Endothelial cell (in vitro differentiated cells): ENCODE measurements at places on chromosomes 12 and 14. TPM values are rescaled to one million over a fixed set of nuclear protein-coding genes. Genes with fewer than 3 reads are reported as not detected.

LRP1 gene
- 24.7 TPM for total RNA-seq

RAB5B gene
- 130 TPM for total RNA-seq

NEMF gene
- 55.5 TPM for total RNA-seq

C12orf54 gene
- total RNA-seq, result not detected

RNU4-1 gene
- 6,066 TPM for total RNA-seq

CCDC60 gene
- 1.9 TPM for total RNA-seq

SNX6 gene
- total RNA-seq, result 82.4 TPM

GPR65 gene
- total RNA-seq, result 0.64 TPM

KRT83 gene
- total RNA-seq, result not detected

COA8 gene
- total RNA-seq, result 45.2 TPM

BAZ1A gene
- total RNA-seq, result 27.2 TPM

CPNE6 gene
- total RNA-seq, result not detected

EIF2S1 gene
- total RNA-seq, result 74.2 TPM

DGLUCY gene
- 65.1 TPM for total RNA-seq

SLC8A3 gene
- total RNA-seq, result 0.13 TPM

PPP1R36 gene
- 2.1 TPM for total RNA-seq

- no peak for DNase-seq
These were observed 24.1 kb upstream of the TRIM9 start for GRCh38 chr14:51118993-51119392.

DNA sequence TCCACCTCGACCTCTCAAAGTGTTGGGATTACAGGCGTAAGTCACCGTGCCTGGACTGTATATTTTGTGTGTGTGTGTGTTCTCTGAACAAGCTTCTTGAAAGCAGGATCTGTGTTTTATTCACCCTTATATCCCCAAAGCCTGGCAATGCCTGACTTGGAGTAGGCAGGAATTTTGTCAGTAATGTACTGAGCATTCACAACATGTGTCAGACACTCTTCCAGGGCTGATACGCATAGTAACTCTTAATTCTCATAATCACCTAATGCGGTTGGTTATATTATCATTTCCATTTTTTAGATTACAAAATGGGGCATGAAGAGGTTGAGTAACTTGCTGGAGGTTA lies 50.4 kb upstream of the PLEKHG3 start:
- no peak for DNase-seq

DNA sequence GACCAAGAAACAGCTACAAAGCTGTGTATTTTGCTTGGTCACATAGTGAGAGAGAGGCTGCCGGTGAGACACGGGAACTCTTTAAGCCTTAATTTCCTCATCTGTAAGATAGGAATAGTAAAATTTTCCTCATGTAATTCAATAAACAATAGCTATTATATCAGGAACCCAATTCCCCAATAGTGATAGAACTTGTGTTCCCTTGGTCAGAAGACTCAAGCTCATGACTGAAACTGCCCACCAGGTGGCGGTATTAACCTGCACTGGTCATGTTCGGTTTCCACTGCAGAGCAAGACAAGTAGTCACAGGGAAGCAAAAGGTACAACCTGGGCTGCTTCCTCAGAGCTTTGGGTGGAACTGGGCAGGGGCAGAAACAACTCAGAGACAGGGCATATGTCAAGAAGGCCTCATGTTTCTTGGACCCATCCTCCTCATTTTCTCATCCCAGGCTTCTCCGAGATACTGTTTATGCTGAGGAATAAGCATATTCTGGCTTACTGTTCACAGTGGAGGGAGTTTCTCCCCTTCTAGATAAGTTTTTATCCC lies 4.2 kb upstream of the AJUBA start:
- peak; percentile 88 for DNase-seq

- no peak for DNase-seq
These were observed 32.7 kb downstream of the CCDC175 start for GRCh38 chr14:59543873-59544272.

DNA sequence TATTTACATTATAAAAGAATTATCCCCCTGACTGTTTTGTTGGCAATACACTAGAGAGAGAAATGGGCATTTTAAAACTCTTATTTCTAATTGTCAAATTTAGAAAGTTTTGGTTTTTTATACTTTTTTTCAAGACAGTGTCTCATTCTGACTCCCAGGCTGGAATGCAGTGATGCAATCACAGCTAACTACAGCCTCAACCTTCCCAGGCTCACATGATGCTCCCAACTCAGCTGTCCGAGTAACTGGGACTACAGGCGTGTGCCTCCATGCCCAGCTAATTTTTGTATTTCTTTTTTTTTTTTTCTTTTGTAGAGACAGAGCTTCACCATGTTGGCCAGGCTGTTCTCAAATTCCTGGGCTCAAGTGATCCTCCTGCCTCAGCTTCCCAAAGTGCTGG lies 8.3 kb upstream of the OR11H6 start:
- no peak for DNase-seq

DNA sequence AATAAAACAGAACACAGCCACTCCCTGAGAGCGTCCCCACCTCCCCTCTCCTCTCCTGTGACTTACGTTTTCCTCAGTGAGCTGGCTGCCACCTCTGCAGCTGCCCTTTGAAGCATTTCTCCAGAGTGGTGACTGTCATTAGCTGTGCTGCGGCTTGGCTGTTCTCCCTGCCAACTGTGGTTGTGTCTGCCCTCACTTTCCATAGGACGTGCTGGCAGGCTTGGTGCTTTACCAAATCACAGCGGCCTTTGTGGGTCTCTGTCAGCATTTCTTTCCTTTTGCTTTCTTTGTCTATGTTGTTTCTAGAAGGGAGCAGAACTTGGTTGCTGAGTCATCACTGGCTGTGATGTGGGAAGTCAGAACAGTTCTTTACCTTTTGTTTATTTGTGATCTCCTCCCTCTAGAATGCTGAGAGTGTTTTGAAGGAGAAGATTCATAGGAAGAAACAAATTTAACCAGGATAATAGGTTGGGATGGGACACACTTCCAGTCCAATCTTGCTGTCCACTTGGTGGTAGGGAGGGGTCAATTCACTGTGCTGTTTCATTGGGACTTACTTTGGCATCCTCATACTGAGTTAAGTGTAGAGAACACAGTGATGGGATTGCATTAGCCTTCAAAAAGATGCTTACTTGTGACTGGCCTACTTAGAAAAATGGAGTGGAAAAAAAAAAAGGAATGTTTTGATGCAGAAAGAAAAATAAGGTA lies 88.2 kb downstream of the TMX1 start:
- DNase-seq, result no peak

DNA sequence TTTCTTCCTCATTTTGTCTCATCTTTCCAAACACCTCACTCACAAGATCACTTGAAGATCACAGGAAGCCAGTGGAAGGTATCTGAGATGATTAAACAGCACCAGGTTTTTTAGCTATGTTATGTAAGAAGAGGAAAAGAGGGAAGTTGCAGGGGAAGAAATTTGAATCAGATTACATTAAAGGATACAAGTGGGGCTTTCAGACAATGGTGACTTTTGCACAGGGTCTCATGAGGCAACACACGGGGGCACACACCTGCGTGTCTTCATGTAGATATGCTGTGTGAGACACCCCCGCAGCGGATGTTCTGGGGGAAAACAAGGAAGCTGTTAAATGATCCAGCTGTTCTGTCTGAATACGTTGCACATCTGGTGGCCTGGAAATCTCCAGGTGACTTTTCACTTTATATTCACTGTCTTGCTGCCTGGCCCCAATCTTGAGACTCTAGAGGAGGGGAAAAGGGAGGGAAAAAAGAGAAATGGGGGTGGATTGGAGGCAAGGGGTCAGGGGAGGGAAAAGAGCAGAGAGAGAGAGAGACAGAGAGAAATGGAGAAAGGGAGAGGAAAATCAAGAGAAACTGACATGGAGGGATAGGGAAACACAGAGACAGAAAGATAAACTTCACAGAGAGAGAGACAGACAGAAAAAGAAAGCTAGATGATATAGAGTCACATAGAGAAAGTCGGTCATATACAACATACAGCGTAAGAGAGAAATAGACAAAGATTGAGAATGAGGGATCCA lies 36.3 kb upstream of the PPP1CC start:
- DNase-seq, result no peak

DNA sequence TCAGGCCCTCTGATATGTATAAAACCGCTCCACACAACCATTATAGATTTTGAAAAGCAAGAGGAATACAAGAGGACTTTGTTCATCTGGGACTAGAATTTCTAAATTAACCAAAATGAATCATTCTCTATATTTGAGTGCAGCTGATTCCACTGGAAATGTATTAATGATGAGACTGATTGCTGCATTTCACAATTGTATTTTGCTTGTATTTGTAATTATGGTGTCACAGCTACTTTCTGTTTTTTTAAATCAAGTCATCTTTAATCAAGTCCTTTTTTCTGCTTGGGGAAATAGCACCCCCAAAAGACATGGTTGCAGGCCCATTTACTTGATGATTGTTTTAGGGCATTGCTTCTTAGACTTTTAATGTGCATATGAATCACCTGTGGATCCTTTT lies 162.4 kb downstream of the KICS2 start:
- DNase-seq, result no peak

- no peak for DNase-seq
These were observed 33.0 kb upstream of the OVCH1 start for GRCh38 chr12:29530436-29530835.

DNA sequence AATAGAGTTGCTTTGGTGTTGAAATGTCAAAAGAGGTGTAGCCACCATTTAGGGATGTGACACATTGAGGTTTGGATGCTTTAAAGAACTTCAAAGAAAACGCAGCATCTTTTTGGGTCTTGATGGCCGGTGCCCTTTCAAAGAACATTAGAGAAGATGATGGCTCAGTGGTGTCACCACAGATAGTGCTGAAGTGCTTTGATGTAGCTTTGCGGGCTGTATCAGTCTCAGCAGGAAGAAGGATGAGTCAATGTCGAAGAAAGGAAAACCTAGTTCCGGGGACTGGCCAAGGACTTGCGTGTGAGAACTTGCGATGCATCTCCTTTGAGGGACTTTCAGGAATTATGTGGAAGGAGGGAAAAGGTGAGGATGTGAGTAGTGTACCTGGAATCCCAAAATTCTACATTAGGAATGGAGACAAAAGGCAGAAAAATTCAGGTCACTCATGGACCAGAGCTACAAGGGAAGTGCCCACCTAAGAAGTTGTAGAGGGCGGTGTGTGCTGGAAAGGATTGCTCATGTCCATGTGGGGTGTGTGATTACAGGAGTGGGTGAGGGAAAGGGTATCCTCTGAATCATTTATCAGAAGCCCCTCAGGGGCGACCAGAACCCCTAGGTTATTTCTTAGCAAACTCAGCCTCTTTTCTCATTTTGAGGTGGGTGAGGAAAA lies 39.7 kb upstream of the GZMB start:
- DNase-seq, result no peak

DNA sequence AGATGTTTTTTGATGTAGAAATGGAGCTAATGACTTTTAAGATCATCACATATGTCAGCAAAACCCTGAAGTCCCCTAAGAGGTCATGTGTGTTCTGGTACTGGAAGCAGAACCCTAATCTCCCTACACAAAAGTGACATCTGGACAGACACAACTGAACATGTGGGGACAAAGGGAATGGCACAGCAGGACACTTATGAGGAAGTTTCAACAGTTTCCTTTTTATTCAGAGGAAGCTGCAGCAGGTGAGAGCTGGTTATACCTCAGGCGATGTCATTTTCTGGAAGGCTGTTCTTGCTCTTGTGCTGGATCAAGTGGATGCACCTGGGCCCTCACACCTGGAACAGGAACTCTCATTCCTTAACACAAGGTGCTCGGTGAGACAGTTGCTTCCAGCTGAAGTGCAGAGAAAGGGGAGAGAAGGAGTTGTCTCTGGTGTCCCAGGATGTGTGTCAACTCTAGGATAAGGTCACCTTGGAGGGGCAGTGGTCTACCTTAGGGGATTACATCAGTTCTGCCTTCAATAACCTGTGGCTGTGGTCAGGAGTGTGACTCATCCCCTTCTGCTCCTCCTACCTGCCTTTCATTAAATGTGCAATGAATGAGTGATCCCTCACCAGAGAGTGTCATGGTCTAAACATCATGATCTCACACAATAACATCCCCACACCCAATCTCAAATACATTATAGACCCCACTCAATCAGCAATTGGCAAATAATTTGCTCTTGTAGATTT lies 463.4 kb downstream of the TMEM121 start:
- no peak for DNase-seq

DNA sequence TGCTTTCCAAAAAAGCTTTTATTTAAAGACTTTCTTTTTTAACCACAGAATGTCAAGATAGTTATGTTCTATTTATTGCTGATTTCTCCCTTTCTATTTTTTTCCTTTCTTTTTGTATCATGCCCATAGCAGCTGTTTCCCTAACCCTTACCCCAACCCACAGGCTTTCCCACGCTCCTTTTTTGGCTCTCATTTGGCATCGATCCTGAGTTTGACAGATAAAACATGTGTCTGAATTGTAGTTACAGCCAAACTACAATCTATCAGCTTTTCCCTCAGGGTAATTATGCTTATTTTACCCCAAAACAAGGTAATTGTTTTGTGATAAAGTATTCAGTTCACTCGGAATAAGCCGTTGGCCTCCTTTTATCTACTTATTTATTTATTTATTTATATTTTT lies 46.7 kb downstream of the PDE3A start:
- no peak for DNase-seq

DNA sequence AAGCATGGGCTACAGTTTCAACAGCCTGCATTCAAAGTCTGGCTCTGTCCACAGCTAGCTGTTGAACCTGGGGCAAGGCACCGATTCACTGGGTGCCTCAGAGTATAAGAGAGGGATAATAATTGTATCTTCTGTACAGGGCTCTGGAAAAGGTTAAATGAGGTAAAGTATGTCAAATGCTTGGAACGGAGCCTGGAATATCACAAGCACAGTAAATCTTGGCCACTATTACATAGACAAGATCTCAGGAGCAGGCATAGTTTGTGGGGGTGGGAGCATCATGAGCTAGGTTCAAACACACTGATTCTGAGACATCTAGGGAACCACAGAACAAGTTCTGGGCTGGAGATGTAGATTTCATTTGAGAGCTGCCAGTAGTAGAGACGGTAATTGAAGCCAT lies 203.7 kb upstream of the NUDT4 start:
- no peak for DNase-seq

- no peak for DNase-seq
These were observed 22.3 kb downstream of the CRADD start for GRCh38 chr12:93699271-93700145.

GRCh38 chr12:87883806-87884205 lies 145.4 kb downstream of the C12orf50 start:
- DNase-seq, result no peak

- no peak for DNase-seq
These were observed 39.5 kb downstream of the GPR65 start for GRCh38 chr14:88044444-88044758.

DNA sequence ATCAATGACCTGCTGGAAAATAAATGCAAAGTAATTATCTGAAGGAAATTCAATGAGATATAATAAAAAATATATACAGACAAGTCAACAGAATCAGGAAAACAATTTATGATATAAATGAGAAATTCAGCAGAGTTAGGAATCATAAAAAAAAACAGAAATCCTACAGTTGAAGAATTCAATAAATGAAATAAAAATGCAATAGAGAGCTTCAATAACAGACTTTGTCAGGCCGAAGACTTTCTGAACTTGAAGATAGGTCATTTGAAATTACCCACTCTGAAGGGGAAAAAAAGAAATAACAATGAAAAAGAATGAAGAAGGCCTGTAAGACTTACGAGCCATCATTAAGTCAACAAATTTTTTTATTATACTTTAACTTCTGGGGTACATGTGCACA lies 15.5 kb upstream of the GARIN2 start:
- no peak for DNase-seq
